ENCODE measurements at places on chromosomes 11 and 22. TPM values are rescaled to one million over a fixed set of nuclear protein-coding genes. Genes with fewer than 3 reads are reported as not detected.
A peak's percentile ranks its signal among the peaks of the same experiment; 100 is the strongest.

GRCh38 chr11:106276126-106276525 lies 198.7 kb downstream of the AASDHPPT start:
- DNase-seq: peak; percentile 30

DNA sequence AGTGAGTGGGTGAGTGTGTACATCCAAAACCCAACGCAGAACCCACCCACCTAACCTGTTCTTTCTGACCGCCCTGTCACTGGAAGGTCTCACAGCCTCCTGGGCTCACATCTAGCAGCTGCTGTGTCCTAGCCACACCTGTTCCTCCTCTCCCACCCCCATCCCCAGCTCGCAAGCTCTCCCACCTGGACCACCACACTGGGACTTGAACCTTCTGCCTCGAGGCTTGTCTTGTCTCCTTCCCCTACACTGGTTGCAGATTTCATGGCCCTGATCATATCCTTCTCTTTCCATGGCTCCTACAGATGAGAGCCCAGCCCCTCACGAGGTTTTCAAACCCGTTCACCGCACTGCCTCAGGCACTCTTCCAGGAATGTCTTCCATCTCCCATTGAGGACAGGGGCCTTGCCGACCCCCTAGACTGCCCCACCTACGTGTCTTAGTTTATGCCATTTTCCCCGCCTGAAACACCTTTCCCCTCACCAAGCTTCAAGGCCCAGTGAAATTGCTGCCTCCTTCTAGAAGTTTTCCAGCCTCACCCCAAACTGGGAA lies 6.7 kb downstream of the IFITM10 start:
- DNase-seq: no peak

GRCh38 chr11:67284811-67285540 lies 4.1 kb upstream of the ANKRD13D start:
- DNase-seq: no peak

DNA sequence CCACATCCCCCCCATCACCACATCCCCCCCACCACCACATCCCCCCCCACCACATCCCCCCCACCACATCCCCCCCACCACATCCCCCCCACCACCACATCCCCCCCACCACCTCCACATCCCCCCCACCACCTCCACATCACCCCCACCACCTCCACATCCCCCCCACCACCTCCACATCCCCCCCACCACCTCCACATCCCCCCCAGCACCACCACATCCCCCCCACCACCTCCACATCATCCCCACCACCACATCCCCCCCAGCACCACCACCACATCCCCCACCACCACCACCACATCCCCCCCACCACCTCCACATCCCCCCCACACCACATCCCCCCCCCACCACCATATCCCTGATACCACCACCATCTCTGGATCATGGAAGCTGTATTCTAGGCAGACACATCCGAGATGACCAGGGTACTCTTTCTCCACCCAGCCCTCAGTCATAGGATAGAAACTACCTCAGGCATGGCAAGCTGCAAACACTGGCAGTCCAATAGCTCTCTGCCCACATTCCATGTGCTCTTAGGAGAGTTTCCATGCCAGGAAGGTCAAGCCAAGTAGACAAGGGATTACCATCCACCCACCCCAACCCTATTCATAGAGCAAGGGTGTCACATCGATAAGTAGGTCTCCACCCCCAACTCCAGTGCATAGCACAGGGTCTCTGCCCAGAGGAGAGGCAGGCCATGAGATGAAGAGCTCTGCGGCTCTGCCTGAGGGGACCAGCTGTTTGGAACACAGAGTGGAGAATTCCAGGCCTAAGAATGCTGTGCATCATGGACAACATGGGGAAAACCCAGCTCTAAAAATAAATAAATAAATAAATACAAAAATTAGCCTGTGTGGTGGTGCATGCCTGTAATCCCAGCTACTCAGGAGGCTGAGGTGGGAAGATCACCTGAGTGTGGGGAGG lies 33.0 kb upstream of the TEAD1 start:
- DNase-seq: no peak

DNA sequence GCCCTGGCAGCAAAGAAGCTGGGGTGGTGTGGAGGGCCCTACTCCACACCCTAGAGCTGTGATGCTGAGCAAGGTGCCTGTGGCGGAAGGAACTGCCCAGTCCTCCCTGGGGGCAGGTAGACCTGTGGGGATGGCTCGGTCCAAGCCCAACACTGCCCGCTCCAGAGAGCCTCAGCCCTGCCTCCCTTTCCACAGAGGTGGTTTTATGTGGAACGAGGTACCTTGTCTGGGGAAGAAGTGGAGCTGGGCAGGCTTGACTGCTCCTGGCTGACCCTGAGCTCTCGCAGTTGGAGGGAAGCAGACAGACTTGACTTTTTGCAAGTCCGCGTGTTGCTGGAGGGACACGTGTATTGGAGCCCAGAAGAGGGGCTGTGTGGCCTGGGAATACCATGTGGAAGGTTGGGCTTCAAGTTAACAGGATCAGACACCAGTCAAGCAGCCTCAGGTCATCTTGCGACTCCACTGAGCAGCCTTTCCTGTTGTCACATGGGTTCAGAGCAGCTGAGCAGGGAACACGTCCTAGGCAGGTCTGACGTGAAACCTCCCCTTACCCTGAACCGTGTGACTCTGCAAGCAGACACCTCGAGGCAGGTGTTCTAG lies 117.7 kb downstream of the CACNA1I start:
- no peak for DNase-seq

DNA sequence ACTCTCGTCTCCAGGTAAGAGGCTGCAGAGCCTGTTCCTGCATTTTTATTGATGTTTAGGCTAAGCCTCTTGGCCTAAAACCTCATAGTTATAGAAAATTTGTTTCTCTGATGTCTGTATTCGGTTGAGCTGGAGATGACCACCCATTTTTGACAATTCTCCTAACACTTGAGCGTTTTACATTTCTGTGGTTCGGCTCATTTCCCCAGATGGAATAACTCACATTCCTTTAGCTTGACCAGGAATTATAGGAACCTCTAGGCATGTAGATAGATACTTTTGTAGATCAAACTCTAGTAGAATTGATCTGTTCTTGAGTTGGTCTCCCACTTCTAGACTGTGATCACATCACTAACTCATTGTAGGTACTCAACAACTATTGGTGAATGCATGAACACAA lies 172.6 kb upstream of the CADM1 start:
- no peak for DNase-seq

GRCh38 chr11:16173798-16174197 lies 182.5 kb downstream of the SOX6 start:
- no peak for DNase-seq

GRCh38 chr11:36702330-36703054 lies 104.5 kb upstream of the RAG2 start:
- DNase-seq: peak; percentile 68

DNA sequence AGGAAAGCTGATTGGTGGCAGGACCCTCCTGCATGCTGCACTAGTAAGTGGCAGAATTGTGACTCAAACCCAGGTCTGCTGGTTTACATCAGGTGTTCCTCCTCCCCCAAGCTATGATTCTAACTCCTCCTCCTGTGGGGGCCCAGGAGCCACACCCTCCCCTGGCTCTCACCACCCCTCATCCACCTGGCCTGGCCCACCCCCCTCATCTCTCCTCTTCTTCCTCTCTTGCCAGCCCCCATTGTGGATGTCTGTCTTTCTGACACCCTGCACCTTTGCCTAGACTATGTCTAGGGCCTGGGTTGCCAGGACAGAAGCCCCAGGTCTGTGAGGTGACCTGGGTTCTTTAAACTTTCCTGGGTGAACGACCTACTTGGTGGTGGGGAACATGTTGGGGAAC lies 59.9 kb downstream of the GRIK4 start:
- no peak for DNase-seq

DNA sequence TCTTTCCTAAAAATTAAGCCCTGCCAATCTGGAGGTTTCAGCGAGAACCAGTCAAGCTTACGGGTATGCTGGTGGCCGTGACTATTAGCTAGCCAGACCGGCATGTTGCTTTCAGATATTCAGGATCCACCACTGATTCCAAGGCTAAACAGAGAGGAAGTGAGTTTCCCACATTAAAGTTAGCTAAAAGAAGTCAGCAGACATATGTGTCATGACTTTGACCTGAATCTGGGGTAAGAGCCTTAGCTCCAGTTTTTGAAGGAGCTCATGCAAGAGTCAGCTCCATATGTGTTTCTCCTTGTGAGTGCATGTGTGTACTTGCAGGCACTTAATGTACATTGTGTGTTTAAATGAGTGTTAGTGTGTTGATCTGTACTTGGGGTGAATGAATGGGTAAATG lies 1.4 kb downstream of the ZFPL1 start:
- no peak for DNase-seq

- no peak for DNase-seq
Measured at GRCh38 chr11:75276686-75277085, 36.1 kb downstream of the TPBGL start.

- DNase-seq: peak; percentile 38
Measured at GRCh38 chr11:37512156-37512780, 914.2 kb upstream of the RAG2 start.

- no peak for DNase-seq
Measured at GRCh38 chr11:69702239-69702691, 1.6 kb downstream of the FGF19 start.

- no peak for DNase-seq
Measured at GRCh38 chr22:22203048-22203971, 41.3 kb upstream of the VPREB1 start.

- no peak for DNase-seq
Measured at GRCh38 chr22:17443405-17444203, 74.3 kb downstream of the CECR2 start.

DNA sequence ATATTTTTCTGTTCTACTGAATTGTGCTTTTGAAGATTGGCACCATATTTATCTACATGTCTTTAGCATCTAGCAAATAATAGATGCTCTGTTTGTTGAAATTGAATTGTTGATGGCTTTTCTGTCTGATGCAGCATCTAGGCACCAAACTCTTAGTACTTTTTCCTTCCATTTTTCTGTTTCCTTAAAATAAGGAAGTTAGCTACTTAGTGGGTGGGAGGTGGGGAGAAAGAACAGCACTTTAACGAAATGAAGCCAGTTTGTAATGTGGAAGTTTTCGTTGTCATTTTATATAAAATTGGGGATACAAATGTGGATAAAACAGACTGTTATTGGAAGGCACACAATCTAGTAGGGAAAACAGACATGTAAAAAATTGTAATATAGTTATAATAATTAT lies 76.6 kb downstream of the HIPK3 start:
- DNase-seq: no peak

DNA sequence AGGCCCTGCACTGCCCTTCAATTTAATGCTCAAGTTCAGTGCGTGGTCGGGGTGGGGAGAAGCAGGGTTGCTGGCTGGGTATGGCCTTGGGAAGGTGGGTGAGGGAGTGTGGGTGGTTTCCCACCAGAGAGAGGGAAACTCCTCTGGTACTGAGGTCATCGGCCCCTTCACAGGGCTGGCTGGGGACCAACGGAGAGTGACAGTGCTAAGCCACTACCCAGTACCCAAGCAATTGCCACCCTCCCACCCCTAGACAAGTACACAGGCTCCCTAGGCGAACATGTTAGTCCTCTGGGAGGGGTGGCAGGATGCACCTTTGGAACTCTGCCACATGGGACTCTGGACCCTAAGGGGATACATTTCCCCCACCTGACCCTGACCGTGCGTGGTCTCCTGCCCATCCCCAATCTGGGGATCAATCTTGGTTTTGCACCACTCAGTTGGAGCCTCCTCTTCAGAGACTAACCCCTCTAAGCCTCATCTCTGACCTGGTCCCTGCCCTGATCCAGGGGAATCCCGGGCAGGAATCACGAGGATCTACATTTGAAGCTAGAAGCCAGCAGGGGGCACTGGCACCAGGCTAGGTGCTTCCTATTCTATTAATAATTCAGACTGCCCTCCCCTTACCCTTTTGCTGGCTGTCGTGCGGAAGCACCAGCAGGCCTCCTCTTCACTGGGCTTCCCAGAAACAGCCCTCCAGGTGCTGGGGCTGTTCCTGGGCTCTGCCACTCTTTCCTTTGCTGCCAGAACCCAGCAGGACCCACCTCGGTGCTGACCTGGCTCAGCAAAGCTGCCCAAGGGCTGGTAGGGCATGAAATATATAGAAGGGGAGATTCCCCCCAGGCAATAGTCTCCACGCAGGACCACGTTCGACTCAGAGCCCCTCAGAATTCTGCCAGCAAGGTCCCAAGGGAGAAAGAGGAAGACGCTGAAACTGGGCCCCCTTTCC lies 377.7 kb downstream of the TENM4 start:
- peak; percentile 33 for DNase-seq

GRCh38 chr11:2382936-2383851 lies 6.1 kb downstream of the CD81 start:
- DNase-seq: no peak

GRCh38 chr11:47950396-47950795 lies 30.0 kb upstream of the PTPRJ start:
- DNase-seq: no peak

Gene CAVIN3
- 35.0 TPM for total RNA-seq

Gene TMPRSS6
- not detected for total RNA-seq

Gene RPLP2
- total RNA-seq: 353 TPM

Gene GTSE1
- total RNA-seq: 0.13 TPM

Gene CDKN1C
- 9.5 TPM for total RNA-seq

Gene C11orf91
- total RNA-seq: not detected

Gene TRIM68
- 6.8 TPM for total RNA-seq

Gene PDGFB
- total RNA-seq: 1.1 TPM

Gene P2RY6
- total RNA-seq: 0.26 TPM

Gene LRRN4CL
- 0.26 TPM for total RNA-seq

Measured in bronchial epithelial cell (primary cell).